PC-3 (cell line): ENCODE measurements at places on chromosomes 5 and 9. TPM values are rescaled to one million over a fixed set of nuclear protein-coding genes. Genes with fewer than 3 reads are reported as not detected.

Gene AP3B1
- total RNA-seq, result 25.7 and 26.3 TPM in 2 replicates

Gene ACTBL2
- 0.11 and 0.12 TPM in 2 replicates for total RNA-seq

Gene MARCOL
- not detected in 2 replicates for total RNA-seq

Gene SOX30
- total RNA-seq, result 0.51 TPM in 1 of 2 replicates, not detected in the other

Gene RALGDS
- 30.5 and 32.2 TPM in 2 replicates for total RNA-seq

DNA sequence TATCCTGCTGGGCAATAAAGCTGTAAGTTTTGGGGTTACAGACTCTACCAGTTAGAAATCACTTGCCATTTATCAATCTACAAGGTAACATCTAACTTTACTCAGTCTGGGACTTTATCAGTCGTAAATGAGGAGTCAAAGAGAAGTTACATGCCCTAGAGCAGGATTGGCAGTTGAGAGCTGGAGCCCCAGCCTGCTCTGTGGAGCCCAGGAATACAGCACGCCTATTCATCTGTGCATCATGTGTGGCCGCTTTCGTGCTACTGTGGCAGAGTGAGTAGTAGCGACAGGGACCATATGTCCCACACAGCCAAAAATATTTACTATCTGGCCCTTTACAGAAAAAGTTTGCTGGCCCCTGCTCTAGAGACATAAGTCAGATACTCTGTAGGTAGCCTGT is 152.5 kb upstream of the NTRK2 start:
- H3K27me3 ChIP-seq, result no peaks in the 10 kb centered on the region
- DNase-seq, result no peak
- no peak overlapping the region for H3K4me3 ChIP-seq
- no peaks in the 10 kb centered on the region for H3K4me1 ChIP-seq
- H3K27ac ChIP-seq, result no peak overlapping the region

DNA sequence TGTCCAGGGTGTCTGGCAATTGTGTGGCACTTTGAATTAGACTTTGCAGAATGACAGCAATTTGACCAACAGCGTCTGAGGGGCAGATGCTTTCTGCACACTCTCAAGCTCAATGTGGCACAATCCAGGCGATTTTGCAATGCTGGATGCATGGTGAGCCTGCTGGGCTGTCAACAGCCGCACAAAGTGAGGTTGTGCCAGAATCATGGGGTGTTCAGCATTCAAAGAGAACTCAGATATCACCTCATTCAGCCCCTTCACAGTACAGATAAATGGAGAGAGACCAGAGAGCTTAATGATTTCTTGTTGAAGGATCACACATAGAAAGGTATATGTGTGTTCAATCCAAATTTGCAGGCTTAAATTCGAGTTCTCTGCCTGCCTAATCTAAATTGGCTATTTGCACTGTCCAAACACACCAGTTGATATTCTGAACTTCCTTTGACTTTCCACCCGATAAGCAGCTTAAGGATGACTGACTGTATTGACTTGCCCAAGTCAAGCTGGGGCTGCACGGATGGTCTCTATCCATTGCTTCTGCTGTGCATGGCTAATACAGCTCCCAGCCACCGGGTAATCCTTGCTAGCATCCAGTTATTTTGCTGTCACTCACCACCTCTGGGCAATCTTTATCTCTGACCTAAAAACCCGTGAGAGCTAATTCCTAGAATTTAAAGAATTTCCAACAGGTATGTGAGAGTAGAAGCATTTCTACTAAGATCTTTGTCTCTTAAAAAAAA is 157.9 kb upstream of the TAS2R1 start:
- peaks cover 3% of the 10 kb centered on the region for H3K4me1 ChIP-seq
- no peak overlapping the region for H3K4me3 ChIP-seq
- DNase-seq, result no peak
- no peak overlapping the region for H3K27ac ChIP-seq
- no peaks in the 10 kb centered on the region for H3K36me3 ChIP-seq

DNA sequence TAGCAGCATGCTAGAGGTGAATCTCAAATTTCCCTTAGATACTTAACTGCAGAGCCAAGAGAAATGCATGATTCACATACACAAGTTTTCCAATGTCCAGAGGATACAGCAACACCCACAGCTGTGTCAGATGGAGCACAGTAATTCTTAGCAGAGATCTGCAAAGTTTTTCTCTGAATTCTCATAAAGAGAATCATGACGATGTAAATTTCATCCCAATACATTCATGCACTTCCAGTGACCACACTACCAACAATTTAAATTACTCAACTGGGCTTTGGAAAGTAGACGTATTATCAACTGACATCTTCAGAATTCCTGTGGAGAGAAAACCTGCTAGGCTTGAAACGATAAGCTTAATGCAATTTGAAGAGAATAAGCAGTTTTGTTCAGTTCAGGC is 378.8 kb upstream of the TLE4 start:
- no peak overlapping the region for H3K4me3 ChIP-seq
- no peak overlapping the region for H3K27ac ChIP-seq
- DNase-seq, result no peak

- no peak overlapping the region for H3K4me3 ChIP-seq
- DNase-seq, result no peak
- H3K27ac ChIP-seq, result no peak overlapping the region
- peaks cover 29% of the 10 kb centered on the region for H3K4me1 ChIP-seq
Measured at GRCh38 chr9:130447193-130447816, 2.5 kb downstream of the ASS1 start.

DNA sequence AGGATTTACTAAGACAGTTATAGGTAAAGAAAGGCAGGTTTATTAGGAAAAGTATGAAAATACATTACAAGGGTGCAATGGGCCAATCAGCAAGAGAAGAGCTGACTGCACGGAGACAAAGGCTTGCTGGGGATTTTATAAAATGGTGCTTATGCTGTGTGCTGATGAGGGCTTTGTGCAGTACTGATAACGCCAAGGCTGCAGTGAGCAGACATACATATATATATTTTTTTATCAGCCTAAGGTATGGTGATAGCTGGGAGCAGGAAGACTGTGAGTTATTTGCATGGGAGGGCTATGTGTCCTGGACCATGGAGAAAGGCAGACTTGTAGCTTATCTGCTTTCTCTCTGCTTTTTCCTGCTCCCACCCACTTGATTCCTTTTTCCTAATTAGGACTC is 208.1 kb upstream of the ACTBL2 start:
- H3K27me3 ChIP-seq, result no peaks in the 10 kb centered on the region
- no peak overlapping the region for H3K4me3 ChIP-seq
- H3K36me3 ChIP-seq, result no peaks in the 10 kb centered on the region
